GM06990 (cell line): ENCODE measurements at places on chromosomes 5 and 9.

DNA sequence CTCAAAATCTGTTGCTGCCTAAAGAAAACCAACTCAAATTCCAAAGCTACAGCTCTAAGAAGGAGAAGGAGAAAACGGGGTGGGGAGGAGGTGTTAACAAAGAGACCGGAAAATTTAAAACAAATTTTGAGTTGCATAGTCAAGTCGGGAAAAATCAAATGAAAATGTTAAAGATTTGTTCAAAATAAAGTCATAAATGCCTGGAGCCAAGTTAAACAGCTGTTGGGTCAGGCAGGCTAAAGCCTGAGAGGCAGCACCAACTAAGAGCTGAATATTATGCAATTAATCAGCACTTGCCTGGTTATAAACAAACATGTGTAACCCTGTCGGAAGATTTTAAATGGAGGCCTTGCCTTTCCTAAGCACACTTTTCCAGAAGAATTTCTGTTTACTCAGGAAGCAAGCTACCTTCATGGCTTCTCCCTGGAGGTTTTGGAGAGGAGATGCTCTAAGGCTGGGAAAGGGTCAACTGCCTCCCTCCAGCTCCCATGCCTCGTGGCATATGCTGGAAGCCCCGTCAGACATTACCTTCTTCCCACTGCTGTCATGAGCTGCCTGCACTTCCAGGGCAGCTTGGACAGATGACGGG, 270.5 kb downstream of the DMRT2 start:
- DNase-seq: no peak

DNA sequence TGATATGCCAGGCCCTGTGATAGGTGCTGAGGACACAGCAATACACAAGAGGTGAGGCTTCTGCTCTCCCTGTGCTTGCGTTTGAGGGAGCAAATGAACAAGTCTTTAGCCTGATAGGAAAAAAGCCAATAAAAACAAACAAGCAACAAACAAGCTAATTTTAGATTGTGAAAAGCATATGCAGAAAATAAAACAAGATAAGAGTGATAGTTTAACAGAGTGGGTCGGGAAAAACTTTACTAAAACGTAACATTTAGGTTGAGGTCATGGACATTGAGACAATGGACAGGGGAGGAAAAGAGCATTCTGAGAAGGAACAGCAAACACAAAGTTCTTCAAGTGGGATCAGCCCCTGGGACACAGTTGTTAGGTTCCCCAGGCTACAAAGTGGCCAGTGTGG, 4.3 kb downstream of the SMIM3 start:
- DNase-seq: no peak

DNA sequence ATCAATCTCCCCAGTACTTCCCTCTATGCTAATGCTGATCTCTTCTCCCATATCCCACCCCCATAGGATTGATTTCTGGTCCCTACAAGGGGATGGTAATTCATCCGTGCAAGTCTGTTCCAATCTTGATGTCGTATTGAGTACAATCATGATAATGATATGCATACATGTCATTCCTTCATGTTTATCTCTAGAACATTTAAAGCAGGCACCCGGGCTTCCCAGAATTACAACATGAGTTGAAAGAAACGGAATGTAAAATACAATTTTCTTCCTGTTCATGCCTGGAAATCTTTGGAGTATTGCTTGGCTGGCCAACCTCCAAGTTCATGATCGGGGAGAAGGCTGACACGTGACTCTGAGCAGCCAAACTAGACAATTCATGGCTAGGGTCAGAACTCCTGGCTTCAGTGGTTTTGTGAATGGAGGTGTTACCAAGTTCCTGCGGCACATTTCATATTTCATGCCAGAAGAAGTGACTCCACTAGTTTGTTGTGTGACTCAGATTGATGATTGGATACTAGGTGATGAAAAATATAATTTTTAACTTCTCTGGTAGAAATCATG, 66.6 kb downstream of the C9orf152 start:
- no peak for DNase-seq

DNA sequence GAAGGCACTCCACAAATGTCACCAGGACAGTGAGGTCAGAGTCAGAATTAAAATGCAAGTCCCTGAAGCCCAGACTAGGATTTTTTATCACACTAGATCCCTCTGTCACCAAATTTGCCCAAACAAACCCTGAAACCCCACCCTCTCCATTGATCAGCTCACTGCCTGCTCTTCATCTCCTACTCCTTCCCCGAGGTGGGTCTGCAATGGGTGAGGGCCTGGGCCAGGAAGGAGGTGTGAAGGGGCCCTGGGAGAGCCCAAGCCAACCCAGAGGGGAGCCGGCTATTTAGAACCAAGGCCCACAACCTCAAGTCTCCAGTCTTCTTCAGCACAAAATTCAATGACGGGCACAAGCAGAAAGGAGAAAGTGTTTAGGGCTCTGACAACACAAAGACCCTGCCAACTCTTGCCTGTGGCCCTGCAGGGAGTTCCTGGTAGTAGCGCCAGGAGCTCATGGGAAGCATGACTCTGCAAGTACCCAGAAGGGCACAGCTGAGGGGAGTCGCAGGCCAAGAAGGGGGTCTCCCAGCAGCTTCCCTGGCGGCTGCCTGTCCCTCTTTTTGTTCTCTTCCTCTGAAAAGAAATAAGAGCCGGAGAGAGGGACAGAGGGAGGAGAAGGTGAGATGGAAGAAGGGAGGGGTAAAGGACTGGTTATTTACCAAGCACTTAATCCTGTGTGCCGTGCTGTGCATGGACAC, 5.5 kb downstream of the FOXI1 start:
- DNase-seq: no peak

- DNase-seq: no peak
Measured at GRCh38 chr9:125293134-125293533, 31.5 kb downstream of the GAPVD1 start.

DNA sequence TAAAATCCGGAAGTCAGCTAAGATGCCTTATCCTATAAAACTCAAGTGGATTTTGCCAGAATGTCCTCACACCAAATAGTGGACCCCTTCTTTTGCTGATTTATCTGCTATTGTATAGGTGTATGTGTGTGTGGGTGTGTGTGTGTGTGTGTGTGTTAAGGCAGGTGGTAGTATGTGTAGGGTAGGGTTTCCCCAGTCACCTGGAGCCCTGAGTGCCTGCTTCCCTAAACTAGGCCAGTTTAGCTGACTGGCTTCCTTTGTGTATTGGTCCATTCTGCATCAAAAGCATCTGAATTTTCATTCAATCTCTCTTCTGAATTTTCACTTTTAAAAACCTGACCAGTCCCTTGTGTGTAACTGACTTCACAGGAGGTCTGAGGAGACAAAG, 42.2 kb upstream of the LCP2 start:
- DNase-seq: no peak

DNA sequence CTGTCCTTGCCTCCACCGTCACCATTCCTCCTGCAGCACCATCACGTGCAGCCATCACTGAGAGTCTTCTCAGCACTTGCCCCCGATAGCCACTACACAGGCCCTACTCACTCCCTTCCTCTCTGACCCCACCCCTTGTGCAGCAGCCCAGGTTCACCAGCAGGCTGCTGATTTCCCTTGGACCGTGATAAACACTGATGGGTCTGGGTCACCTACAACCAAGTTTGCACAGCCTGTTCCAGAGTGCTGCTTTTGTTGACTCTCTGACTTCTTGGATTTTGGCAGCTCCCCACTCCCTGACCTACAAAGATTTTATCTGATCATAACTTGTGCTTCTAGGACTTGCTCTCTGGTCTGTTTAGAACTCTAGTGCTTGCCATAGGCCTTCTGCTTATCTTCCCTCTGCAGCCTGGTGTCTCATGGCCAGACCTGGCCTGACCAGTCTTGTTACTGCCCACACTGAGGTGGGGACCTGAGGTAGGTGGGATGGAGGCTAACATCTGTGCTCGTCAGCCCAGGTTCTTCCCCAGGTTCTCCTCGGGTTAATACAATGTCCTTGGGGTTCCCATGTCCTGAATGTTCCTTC, 109.3 kb downstream of the TARS1 start:
- no peak for DNase-seq

DNA sequence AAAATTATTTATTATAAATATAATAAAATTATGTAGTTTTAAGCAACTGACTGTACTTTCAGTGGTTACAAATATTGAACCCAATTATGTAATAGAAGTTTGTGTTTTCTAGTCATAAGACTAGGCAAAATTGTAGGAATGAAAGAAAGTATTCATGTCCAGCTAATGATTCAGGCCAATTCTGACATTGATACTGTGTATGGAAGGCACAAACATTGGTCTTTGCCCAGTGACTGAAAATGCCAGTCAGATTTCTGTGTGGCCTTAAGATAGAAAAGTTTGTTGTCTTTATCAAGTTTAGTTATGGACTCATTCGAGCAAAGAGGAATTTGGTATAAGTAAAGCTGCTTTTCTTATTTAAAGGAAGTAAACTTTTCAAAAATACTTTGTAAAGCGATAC, 60.3 kb downstream of the SLC12A2 start:
- DNase-seq: no peak

GRCh38 chr5:132813599-132814502, 749 bp downstream of the SOWAHA start:
- peak; percentile 56 for DNase-seq

- DNase-seq: no peak
Measured at GRCh38 chr5:10590226-10590999, 26.5 kb downstream of the ANKRD33B start.

GRCh38 chr9:74449060-74449459, 48.1 kb upstream of the RORB start:
- DNase-seq: no peak

DNA sequence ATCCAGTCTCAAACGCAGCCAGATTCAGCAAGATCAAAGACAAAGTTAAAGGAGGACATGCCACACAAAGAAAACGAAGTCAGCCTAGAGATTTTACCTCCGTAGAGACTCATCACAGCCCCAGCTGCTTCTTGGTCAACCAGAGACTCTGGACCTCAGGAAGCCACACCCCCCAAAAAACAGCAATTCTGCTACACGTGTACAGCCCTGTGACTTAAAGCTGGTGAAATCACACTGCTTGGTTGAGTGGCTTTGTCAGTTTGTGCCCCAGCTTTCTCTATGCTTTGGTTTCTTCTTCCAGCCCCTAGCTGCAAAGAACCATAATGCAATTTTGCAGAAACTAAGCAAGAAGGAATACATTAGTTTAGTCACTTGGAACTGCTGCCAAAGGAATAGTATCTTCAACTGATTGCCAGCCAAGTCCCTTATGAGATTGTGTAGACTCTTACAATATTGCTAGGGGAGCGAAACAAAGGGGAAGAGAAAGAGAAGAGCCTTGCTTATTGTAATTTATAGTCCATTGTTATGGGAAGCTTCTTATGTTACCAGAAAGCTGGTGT, 158.8 kb upstream of the ZNF462 start:
- no peak for DNase-seq

GRCh38 chr9:87160148-87161102, 213.1 kb upstream of the GAS1 start:
- DNase-seq: no peak

- no peak for DNase-seq
Measured at GRCh38 chr9:98262056-98262455, 6.6 kb upstream of the TBC1D2 start.

GRCh38 chr9:1454211-1454610, 404.1 kb downstream of the DMRT2 start:
- no peak for DNase-seq

DNA sequence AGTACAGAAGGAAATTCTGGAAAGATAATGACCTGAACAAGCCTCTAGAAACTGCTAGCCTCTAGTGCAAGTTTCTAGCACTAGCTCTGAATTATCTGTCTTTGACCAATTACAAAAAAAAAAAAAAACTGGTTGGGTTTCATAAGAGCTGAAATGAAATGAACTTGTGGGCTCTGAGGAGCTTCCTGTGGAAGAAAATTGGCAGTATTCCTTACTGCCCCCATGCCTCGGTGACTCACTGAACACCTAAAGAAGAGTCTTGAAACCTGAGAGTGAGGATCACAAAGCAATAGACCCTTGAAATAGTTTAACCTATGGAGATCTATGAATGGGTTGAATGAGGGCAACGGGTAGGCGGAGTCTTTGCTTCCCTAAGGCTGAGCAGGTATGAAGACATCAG, 263.6 kb upstream of the RASA1 start:
- DNase-seq: no peak

- DNase-seq: no peak
Measured at GRCh38 chr5:124504081-124504916, 242.1 kb downstream of the ZNF608 start.

DNA sequence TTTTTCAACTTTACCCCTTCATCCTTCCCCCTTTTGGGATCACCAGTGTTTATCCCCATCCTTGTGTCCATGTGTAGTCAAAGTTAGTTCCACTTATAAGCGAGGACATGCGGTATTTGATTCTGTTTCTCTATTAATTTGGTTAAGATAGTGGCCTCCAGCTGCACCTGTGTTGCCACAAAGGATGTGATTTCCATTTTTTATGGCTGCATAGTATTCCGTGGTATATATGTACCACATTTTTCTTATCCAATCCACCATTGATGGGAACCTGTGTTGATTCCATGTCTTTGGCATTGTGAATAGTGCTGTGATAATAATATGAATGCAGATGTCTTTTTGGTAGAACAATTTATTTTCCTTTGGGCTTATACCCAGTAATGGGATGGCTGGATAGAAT, 252.4 kb downstream of the ARRDC3 start:
- DNase-seq: no peak

DNA sequence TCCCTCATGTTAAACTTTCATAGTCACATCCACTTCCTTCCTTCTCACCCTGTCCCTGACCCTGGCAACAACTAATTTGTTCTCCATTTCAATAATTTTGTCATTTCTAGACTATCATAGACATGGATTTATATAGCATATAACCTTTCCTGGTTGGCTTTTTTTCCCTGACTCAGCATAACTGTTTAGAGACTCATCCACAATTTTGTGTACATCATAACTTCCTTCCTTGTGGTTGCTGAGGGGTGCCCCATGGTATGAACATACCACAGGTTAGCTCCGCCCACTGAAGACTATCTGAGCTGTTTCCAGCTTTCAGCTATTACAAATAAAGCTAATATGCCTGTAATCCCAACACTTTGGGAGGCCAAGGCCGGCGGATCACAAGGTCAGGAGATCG, 137.3 kb downstream of the PHF2 start:
- DNase-seq: no peak

DNA sequence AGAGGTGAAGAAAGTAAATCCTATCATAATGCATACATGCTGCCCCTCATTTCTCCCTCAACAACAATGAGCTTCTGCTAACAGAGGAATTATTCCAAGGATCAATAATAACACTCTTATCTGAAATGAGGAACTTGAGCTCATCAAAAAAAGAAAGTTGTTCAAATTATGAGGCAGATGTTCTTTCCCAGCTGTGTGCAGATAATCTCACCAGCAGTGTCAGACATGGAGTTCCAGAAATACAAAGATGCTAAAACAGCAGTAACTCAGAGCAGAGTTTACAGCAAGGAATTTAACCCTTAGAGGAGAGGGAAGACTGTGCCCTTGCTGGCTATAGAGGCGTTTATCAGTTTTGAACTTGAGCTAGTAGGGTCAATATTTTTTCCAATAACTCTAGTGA, 153.1 kb downstream of the TRIM36 start:
- no peak for DNase-seq

- no peak for DNase-seq
Measured at GRCh38 chr9:125227761-125228160, 13.4 kb downstream of the HSPA5 start.

- no peak for DNase-seq
Measured at GRCh38 chr9:38089387-38090165, 20.5 kb upstream of the SHB start.
